ENCODE measurements at places on chromosomes 12 and 14.

GRCh38 chr14:103416916-103417315, 31.7 kb downstream of the MARK3 start:
- DNase-seq: no peak

DNA sequence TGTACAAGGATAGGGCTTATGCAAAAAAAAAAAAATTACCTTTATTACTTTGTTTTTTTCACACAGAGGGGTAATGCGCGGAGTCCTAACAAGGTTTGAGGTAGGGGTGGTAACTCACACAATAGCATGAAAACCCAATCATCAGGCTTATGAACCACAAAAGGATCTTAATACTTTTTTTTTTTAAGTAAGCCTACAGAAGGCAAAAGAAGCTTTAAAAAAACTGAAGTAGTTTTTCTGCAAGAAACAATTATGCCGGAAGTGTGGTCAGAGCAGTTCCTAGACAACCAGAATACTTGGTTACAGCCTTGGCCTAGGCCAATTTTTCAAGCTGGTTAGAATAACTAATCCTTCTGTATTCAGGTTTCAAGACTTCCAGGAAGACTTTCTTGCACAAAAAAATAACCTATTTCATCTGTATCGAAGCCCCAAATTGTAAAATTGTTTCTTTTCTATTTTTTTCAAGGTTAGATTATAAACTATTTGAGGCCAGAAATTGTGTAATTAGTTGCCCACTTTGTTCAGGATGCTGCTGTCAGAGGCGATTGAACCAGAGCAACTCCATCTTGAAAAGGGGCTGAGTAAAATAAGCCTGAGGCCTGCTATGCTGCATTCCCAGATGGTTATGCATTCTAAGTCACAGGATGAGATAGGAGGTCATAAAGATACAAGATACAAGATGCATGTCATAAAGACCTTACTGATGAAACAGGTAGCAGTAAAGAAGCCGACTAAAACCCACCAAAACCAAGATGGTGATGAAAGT, 1.8 kb upstream of the GNS start:
- no peak for DNase-seq

DNA sequence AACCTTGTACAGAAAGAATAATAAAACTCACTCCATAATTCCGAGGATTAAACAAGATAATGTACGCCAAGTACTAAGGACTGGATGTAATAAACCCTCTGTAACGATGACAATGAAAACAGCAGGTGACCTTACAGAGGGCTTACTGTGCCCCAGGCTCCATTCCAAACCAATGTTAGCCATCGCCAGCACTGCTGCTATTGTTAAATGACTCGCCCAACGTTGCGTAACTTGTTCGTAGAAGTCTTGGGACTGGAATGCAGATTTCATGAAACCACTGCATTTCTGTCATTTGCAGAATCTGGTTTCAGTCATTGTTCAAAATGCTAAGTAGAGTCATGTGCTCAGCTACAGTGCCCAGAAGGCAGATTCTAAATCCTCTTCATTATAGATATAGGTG, 728 bp upstream of the STON2 start:
- DNase-seq: peak; percentile 9

DNA sequence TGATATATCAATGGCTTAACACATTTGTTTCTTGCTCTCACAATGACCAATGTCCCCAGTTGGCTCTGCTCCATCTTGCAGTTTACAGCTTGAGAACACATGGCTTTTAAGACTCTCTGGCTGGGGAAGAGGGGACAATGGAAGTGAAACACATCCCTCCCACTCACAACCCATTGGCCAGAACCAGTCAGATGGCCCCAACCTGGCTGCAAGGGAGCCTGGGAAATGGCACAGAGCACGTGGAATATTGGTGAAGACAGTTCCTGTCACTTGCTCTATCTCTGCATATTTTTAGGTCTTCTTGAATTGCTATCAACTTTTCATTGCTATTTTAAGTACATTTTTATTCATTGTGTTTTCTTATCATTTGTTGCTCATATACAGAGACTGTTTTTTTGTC, 345.4 kb downstream of the MED13L start:
- no peak for DNase-seq

GRCh38 chr12:66742508-66743367, 63.9 kb upstream of the GRIP1 start:
- no peak for DNase-seq

DNA sequence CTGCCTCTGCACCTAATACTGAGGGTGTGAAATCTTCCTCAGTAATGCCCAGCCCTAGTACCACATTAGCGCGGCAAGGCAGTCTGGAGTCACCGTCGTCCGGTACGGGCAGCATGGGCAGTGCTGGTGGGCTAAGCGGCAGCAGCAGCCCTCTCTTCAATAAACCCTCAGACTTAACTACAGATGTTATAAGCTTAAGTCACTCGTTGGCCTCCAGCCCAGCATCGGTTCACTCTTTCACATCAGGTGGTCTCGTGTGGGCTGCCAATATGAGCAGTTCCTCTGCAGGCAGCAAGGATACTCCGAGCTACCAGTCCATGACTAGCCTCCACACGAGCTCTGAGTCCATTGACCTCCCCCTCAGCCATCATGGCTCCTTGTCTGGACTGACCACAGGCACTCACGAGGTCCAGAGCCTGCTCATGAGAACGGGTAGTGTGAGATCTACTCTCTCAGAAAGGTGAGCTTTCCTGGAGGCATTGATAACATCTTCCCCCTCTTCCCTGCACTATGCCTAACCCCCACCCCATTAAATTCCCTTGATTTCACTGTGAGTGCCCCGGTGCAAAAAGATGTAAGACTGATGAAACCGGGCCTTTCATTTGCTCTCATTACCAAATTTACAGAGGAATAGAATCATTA, 291.4 kb downstream of the NAV3 start:
- no peak for DNase-seq

- DNase-seq: peak; percentile 67
These were observed at the start of gene CAPS2 for GRCh38 chr12:75329918-75330826. Gene CAPS2 (minus strand): TSS chr12:75330324. CDS start chr12:75326498, 3,826 bp downstream.

DNA sequence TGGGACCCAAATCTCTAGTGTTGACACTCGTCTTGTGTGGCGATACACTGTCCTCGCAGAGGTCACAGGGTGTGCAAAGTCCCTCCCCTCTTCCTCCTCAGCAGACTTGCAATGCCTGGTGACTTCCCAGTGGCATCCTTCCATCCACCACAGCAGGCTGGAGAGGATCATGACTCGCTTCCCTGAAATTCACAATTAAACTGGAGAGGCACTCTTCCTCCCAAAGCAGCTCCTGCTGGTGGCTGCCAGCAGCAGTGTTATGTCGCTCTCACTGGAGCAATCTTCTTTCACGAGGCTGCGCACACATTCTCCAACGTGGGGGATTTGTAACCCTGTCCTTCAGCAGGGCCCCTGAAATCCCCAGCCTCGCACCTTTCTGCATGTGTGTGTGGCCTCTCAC, 145.2 kb upstream of the TMCC3 start:
- DNase-seq: no peak

DNA sequence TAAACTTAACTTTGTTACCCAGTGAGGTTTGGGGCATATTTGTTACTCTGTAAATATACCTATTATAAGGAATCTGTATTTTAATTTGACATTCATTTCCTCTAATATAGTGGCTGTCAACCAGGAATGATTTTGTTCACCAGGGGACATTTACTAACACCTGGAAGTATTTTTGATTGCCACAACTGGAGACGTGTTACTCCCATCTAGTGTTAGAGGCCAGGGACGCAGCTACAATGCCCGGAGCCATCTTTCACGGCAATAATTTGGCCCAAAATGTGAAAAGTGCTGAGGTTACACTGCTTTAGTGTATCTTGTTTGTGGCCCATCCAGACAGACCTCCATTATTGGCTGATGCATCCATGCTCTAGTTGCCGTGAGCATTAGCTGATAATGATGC, 881.3 kb upstream of the ATXN7L3B start:
- no peak for DNase-seq

DNA sequence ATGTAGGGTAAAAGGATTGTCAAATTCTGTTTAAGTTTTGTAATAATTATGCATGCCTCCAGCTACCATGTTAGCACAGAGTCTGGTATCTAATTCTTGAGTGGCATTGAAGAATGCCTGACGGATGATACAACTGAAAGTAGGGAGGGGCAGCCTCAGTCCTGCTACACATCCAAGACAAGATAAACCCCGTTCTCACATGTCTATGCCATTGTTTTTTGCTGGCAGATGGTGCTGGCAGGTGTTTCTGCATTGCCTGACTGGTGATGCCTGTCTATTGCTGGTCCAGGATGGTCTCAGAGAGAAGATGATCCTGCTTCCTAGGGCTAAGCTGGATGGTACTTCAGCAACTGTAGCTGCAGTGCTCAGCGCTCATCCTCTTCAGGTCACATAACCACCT, 245.8 kb upstream of the NAV3 start:
- no peak for DNase-seq

DNA sequence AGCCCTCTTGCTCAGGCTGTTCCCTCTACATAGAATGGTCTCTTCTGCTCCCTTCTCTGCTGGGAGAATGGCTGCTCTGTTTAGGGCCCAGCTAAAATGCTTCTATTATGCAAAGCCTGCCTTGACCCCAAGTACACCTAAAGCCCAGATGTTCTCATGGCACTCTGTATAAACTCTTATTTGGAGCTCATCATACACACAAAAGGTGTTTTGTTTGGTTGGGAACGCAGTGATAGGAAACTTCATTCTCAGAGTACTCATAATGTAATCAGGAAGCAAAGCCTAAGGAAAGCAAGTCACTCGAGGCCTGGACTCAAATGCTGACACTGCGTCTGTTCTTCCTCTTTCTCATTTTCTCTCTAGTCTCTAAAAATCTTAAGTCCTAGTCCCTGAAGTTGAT, 38.2 kb upstream of the SYCP3 start:
- no peak for DNase-seq

GRCh38 chr12:74780182-74780849, 242.7 kb downstream of the ATXN7L3B start:
- no peak for DNase-seq

- peak; percentile 2 for DNase-seq
These were observed 62.8 kb downstream of the SERPINA3 start for GRCh38 chr14:94675036-94675435.

GRCh38 chr14:78123650-78124253, 46.4 kb upstream of the NRXN3 start:
- no peak for DNase-seq

DNA sequence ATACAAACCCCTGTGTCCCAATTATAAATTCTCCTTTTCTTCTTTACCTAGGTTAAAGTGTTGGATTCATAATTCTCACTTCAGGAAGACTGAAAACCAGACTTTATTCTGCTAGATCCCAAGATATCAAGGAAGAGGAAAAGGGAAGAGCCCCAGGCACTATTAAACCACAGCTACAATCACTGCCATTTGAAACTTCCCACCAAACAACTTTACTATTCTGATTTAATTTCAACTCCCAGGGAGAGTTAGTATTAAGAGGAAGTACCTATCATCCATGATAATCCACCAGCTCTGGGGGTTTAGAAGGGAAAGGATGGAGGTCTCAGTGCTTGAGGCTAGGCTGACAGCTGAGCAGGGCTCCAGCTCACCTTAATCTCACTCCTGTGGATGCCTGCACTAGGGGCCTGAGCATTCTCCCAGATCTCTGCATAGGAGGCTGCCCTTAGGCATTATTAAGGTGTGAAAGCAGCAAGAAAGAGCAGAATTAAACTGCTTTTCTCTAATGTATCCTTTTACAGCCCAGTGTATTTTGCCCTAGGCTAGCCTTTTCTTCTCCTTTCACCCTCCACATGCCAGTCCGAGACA, 52.9 kb downstream of the MYF5 start:
- no peak for DNase-seq

- no peak for DNase-seq
These were observed 48.7 kb downstream of the RASSF3 start for GRCh38 chr12:64658892-64659481.

DNA sequence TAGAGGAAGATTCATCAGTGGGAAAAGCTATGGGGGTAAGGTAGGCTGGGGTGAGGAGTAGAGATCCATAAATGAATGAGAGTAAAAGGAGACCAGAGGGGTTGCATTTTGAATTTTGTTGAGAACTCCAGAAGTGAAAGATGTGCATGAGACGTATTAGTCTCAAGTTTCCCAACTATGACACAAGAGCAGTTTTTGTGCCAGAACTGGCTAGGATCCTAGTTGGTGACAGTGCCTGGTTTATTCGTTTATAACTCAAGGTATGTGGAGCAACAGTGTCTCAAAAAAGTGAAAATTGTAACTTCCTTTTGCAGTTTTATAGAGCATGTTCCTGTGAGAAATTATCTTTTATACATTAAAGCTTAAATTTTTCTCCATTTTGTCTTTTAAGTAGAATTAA, 377.0 kb downstream of the NPAS3 start:
- no peak for DNase-seq

DNA sequence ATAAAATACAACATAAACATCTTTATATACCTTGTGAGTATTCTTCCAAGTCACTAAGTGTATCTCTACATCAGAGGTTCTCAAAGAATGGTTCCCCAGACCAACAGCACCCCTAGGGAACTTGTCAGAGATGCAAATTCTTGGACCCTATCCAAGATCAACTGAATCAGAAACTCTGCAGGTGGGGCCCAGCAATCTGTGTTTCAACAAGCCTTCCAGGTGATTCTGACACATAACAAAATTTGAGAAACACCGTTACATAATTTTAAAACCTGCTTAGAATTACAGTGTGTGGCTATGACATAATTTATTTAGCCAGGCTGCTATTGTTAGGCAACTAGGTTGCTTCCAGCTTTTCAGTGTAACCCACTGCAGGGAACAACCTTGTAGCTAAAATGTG, 49.8 kb downstream of the NTN4 start:
- DNase-seq: no peak

DNA sequence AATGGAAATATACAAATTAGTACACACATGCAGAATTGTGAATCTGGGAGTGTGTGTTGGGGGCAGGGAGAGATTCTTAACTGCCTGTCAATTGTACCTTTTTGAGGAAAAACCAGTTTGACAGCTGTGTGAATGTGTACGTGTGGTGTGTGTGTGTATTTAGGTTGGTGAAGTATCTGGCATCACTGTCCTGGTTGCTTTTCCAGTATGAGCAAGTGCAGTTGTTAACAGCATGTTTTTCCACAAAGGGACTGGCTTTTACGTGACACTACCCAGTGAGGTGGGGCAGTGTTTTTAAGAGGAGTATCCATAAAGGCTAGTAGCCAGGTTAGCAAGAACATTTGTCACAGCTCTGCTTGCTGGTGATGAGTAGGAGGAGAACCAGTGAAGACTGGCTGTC, 56.1 kb downstream of the DAAM1 start:
- DNase-seq: no peak

All from stimulated activated CD4-positive, alpha-beta T cell treated with anti-CD3 and anti-CD28 coated beads, Interleukin-2, amount 100 ng/mL, for 24 hours (primary cell).